ENCODE measurements at places on chromosomes 6 and 20.
A peak's percentile ranks its signal among the peaks of the same experiment; 100 is the strongest.

DNA sequence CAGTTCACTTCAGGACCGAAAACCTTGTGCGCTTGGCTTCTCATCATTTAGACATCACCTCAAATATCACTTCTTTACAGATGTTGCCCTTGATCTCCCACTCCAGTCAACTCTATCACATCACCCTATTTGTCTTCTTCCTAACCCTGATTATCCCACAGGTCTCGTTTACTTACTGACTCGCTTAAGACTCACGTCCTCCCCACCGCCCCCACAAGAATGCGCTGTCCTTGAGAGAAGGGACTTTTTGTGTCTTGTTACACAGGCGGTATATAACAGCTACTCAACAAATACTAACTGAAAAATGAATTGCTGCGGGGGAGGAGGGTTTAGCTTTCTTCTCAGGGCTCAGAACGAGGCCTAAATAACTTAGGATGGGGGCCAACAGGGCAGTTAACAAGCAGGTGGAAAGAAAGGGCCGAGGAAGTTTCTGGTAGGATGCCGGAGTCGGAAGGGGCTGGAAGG, 527 bp downstream of the TOMM34 start:
- H3K4me1 ChIP-seq, result peaks cover 53% of the 10 kb centered on the region
- H3K27ac ChIP-seq, result peak overlapping the region; percentile 96
- H3K4me3 ChIP-seq, result peak overlapping the region; percentile 98
- peaks cover 35% of the 10 kb centered on the region for H3K36me3 ChIP-seq
- H3K27me3 ChIP-seq, result no peaks in the 10 kb centered on the region
- peak; percentile 75 for DNase-seq

- H3K4me3 ChIP-seq, result no peak overlapping the region
- no peaks in the 10 kb centered on the region for H3K27me3 ChIP-seq
Observed at GRCh38 chr6:83976871-83977270, 56.7 kb upstream of the MRAP2 start.

DNA sequence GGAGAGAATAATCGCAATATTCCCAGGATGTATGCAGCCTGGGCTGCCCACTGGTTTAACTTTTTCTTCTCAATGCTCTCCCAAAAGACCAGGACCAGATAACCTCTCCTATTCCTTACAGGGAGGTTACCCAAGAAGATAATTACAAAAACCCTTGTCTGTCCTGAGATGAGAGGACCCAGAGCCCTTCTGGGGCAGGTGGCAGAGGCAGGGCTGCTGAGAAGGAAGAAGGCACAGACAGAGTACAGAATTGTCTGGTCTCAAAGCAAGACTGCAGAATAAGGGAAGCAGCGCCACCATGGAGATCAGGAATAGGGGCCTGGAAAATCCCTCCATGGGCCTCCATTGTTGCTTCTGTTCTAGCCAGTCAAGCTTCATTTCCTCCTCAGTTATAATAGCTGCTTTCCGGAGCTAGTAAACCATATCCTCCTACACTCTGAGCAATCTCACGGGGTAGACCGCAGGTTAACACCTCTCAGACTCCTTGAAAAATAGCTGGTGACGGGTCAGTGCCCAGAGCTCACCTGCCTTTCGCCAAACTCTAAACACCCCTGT, 463 bp upstream of the HLA-DMB start:
- H3K27ac ChIP-seq, result peak overlapping the region; percentile 94
- H3K4me1 ChIP-seq, result peaks cover 51% of the 10 kb centered on the region
- peak overlapping the region; percentile 87 for H3K4me3 ChIP-seq
- peak; percentile 54 for DNase-seq
- H3K36me3 ChIP-seq, result peaks cover 10% of the 10 kb centered on the region

DNA sequence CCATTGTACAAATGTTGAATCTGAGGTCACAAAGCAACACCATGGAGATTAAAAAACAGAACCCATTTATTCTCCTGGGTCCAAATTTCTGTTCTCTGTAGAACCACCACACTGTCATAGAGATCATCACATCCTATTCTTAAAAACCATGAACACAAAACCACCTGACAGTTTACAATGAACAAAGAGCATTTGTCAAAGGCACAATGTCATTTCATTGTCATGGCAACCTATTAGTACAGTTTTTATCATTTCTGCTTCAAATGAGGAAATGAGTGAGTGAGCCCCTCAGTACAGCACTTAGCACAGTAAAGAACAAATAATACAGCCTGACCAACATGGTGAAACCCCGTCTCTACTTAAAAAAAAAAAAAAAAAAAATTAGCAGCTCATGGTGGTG, 23.1 kb upstream of the LAMP5 start:
- H3K27ac ChIP-seq, result no peak overlapping the region
- DNase-seq, result no peak
- H3K4me1 ChIP-seq, result no peaks in the 10 kb centered on the region
- H3K4me3 ChIP-seq, result no peak overlapping the region
- no peaks in the 10 kb centered on the region for H3K27me3 ChIP-seq

GRCh38 chr20:38315290-38315966, 11.5 kb downstream of the BPI start:
- no peak overlapping the region for H3K27ac ChIP-seq
- no peak for DNase-seq
- H3K27me3 ChIP-seq, result peaks cover 5% of the 10 kb centered on the region

Data from T-helper 2 cell treated with Interferon-gamma antibody and Interleukin-4, amounts not matched to agents 5 μg/mL and 100 μg/mL, for 36 hours (primary cell).